ENCODE measurements at places on chromosomes 3 and 15. TPM values are rescaled to one million over a fixed set of nuclear protein-coding genes. Genes with fewer than 3 reads are reported as not detected.

Gene P2RY13
- total RNA-seq: not detected

DNA sequence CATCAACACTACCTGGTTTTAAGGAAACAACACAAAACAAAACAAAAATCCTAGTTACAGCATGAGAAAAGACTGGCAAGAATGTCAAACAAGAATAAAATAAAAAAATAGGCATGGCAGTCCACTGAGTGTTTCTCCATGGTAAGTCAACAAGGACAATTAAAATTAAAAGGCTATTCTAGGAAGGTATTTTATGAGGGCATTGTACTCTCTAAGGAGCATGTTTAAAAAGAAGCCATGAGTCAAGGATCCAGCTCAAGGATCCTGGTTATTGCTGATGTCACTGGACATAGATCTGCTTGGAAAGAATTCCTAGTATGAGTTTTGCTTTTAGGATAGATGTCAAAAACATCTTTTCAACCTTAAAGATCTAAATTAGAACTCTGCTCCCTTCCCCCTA, 106.7 kb downstream of the MYO5A start:
- DNase-seq: no peak

Gene KLHL6
- total RNA-seq: 58.9 TPM

Gene GPR160
- 17.1 TPM for total RNA-seq

DNA sequence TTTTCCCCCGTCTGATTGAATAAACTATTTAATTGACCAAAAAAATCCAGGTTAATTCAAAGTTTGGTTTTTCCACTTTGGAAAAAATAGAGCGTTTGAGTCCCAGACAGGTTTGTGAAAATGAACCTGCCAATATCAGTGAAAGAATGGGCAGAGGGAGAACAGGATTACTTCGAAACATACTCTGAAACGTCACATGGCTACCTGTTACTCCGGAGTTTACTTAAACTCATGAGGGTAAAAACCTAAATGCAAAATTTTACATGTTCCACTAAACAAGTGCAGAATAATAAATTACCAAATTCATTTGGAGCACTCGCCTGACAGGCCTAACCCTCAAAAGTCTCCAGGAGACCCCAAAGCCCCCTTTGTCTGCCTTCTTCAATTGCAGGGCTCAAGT, 419.9 kb downstream of the MECOM start:
- no peak for DNase-seq
